ENCODE measurements at places on chromosomes 7 and 10.

DNA sequence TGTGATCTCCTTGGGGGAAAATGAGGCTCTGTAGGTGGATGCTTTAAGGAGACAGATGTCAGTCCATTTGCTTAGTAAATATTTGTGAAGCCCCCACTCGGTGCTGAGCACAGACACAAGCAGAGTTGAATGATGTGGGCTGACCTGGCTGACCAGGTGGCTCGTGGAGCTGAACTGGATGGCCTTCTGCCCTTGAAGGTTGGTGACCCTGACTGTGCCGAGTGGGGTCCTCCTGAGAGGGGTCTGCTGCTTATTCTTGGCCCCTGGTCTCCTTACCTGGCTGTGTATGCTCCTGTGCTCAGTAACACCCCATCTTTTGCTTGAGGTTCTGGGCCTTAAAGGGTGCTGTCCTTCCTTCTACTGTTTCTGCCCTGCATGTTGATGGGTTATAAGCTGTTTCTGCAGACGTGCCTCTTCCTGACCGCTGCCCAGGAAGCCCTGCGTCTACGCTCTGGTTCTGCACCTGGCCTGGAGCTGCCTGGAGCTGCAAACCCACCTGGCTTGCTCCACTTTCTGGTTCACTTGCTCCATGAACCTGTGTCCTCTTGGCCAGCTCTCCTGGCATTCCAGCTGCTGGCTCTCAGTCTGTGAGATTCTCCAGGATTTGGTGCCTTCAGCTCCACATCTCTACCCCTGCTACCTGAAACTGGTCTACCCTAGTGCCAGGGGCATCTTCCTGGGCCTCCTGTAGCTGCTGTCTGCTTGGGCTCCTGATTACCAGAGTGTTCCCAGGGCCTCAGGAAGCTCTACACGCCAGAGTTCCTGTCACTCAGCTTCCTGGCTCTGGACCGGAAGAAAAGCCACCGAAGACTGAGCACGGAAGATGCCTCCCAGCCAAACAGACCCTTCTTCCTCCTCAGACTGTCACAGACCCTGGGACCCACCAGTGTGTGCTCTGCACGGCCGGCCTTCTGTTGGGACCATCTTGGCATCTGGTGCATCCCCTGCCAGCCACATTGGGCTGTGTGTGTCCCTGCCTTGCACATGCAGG, 76.5 kb downstream of the ADCY1 start:
- DNase-seq: no peak

- DNase-seq: peak; percentile 63
These were observed at the start of gene PDGFA for GRCh38 chr7:519484-520390. PDGFA (minus strand) TSS chr7:519846; CDS start chr7:519001, 845 bp downstream.

- no peak for DNase-seq
These were observed 302.1 kb upstream of the IMMP2L start for GRCh38 chr7:111864291-111864976.

- DNase-seq: peak; percentile 12
These were observed 42.7 kb downstream of the LRRC18 start for GRCh38 chr10:48896756-48897440.

- DNase-seq: peak; percentile 4
These were observed 193.7 kb upstream of the CSTF2T start for GRCh38 chr10:51892965-51893658.

DNA sequence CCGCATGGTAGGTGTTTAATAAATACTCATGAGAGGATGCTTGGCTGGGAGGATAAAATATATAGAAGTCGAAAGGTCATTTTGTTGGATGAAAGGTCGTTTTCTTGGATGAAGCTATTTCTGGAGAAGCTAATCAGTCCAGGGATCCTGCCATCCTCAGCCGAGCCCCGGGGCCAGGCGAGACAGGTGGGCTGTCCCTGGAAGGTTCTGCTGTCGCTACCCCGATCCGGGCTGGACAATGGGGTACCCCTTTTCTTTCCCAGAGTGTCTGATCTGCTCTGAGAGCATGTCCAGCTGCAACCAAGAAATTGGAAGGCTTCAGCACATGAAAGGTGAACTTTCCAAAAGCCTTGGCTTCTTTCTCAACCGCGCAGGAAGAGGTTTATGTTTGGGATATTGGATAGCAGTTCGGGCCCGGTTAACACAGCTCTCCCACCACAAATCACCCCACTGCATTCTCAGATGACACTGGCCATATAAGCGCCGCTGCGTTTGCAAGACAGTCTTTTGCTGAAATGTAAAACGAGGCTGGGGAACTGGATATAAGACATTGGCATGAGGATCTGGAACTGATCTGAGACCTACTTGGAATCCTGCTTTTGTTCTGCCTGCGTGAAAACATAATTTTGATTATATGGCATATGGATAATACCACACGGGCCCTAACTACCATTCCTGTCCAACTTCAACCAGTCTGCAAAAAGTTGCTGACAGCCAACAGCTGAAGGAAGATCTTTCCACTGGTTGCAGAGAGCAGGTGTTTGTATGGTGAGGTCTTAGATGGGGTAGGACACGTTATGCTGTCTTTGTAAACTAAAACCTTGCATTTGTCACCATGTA, 31.2 kb upstream of the MSRB2 start:
- no peak for DNase-seq

- no peak for DNase-seq
These were observed 41.1 kb downstream of the FAM20C start for GRCh38 chr7:233249-234035.
